ENCODE measurements at places on chromosomes 5 and 9.

DNA sequence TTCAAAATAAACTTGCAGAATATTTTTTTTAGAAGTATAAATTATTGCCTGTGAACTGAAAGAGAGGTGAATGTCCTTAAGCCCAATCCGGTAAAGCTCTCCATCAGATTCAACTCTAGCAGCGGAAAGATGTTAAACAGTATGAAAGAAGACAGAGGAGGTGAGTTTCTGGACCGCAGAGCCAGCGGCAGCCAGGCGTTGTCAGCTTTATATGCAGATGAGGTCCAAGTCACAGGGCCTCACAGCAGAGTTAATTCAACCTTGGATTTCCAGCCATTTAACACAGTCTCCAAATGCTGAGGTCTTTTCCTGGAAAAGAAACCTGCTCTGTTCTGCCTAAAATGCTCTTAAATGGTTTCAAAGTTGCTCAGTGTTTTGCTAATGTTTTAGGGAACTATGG, 75.5 kb downstream of the OTULIN start:
- DNase-seq = no peak

DNA sequence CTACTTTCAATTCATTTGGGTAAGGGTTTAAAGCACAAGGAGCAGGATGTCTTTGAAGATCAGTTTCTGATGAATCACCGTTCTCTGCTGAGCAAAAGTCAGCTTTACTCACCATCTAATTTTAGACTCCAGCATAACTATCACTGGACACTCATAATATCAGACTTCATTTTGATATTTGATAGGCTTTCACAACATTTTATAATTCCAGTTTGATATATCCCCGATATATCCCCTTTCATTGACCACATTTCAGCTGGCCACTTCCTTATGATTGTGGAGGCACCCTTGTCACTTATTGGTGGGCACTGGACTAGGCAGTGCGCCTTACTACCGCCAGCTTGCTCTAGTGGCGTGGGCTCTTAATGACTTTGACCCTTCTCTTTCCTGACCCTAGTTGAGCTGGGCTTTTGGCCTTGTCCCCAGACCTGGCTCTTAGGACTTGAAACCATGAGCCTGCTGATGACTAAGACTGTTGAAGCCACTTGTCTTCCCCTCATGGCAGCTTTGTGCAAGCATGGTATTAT, 46.8 kb downstream of the CYSTM1 start:
- no peak for DNase-seq

GRCh38 chr5:173785866-173786265, 102.3 kb upstream of the CPEB4 start:
- no peak for DNase-seq

DNA sequence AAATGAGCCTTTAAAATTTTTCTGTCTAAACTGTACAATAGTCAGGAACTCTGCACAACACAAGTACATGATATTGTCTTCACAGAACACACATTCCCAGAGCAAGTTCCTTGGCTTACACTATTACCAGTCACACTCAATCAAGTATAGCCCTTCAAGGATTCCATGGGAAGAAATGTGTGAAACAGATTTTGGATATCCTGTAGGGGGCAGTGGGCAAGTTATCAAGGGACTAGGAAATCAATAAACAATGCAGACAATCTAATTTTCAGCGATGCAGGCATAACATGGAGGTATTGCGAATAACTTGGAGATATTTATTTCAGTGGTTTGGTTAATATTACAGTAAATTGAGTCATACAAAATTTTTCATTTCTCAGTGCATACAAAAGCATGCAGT, 1171.5 kb upstream of the NUDT12 start:
- no peak for DNase-seq

DNA sequence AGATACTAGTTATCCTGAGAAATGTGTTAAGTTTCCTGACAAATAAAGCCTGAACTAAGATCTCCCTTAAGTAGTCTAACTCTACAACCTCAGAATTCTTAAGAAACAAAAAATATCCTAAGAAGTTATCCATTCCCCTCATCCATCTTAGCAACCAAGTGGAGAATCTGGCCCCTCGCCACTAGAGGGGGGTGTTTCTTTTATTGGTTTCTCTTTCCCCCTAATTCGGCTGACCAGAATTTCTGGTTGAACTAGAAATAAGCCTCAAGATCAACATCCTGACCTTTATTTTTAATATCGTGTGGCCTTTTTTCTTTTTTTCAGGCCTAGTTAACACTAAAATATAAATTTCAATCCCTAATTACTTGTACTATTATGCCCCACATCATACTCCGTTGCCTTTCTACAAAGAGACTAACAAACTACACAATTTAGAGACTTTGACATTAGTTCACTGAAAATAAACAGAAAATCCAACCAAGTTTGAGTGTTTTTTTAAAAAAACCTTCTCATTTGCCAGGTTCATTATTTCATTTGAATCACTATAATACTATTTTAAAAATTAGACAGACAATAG, 14.3 kb upstream of the NR4A3 start:
- DNase-seq = no peak

GRCh38 chr9:121268598-121268850, 562 bp downstream of the GSN start:
- no peak for DNase-seq

GRCh38 chr5:67021031-67021430, 175.6 kb downstream of the CD180 start:
- no peak for DNase-seq

GRCh38 chr5:129973716-129974426, 69.6 kb downstream of the CHSY3 start:
- DNase-seq = no peak

- DNase-seq = no peak
These were observed 34.5 kb upstream of the COL5A1 start for GRCh38 chr9:134606951-134607731.

GRCh38 chr9:133489253-133490190, 10.6 kb upstream of the SLC2A6 start:
- no peak for DNase-seq
